Activated CD8-positive, alpha-beta T cell treated with anti-CD3 and anti-CD28 coated beads, Interleukin-2, amount 10 ng/mL, durations not matched to agents 7 days and 5 days (primary cell): ENCODE measurements at places on chromosomes 16 and 17.

GRCh38 chr16:5709889-5710288, 612.3 kb upstream of the EEF2KMT start:
- no peak for DNase-seq

GRCh38 chr16:80084163-80084562, 456.6 kb upstream of the DYNLRB2 start:
- no peak for DNase-seq

GRCh38 chr16:4097826-4098240, 18.4 kb downstream of the ADCY9 start:
- no peak for DNase-seq

- peak; percentile 60 for DNase-seq
These were observed at the start of gene SLC46A1 for GRCh38 chr17:28405632-28406472. Gene SLC46A1 (minus strand): TSS chr17:28406212. CDS start chr17:28406114, 98 bp downstream.

- DNase-seq: no peak
These were observed 7.8 kb downstream of the CDRT15 start for GRCh38 chr17:14228903-14229302.

- no peak for DNase-seq
These were observed 32.4 kb downstream of the LCMT1 start for GRCh38 chr16:25143928-25144327.

DNA sequence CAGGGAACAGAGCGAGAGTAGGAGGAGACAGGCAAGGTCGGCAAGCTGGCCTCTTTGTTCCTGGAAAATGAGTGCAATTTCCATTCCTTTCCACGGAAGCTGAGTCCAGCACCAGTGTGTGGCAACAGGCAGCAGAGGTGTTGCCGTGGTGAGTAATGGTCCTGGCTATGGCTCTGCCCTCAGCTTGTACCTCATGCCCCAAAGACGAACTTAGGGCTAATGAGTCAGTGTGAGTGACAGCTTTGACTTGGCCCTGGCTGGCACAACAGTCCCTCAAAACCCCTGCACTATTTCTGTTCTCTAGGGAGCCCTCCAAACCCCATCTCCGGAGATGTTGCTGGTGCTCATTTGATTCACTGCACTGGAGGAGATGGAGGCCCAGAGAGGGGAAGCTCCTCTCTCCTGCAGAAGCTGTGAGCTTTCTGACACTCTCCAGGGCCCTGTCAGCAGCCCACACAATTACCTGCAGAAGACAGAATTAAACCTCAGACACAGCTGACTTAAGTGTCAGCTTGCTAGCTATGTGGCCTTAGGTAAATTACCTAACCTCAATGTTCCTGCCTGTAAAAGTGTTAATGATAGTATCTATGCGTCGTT, 129.9 kb downstream of the TMEM132E start:
- DNase-seq: no peak

DNA sequence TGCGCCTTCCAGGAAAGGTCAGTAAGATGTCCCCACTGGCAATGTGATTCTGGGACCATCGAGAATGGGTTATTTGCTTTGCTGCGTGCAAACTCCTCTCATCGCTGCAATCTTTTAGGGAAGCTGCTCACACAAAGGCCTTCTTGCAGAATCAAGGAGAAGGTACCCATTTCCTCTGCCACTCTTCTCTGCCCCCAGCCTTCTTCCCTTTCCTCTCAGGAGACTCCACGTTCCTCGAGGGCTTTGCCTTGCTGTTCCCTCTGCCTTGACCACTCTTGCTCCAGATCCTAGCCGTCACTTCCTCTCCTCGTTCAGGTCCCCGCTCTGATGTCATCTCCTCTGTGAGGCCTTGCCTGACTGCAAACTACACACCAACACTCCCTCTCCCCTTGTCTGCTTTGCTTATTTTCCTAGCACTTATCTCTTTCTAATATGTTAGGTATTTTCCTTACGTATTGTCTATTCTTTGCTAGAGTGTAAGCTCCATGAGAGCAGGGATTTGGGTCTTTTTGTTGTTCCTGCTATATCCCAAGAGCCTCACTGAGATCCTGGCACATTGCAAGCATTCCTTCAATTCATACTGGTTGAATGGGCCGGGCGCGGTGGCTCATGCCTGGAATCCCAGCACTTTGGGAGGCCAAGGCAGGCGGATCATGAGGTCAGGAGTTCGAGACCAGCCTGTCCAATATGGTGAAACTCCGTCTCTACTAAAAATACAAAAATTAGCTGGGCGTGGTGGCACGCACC, 5.3 kb upstream of the CRK start:
- no peak for DNase-seq

DNA sequence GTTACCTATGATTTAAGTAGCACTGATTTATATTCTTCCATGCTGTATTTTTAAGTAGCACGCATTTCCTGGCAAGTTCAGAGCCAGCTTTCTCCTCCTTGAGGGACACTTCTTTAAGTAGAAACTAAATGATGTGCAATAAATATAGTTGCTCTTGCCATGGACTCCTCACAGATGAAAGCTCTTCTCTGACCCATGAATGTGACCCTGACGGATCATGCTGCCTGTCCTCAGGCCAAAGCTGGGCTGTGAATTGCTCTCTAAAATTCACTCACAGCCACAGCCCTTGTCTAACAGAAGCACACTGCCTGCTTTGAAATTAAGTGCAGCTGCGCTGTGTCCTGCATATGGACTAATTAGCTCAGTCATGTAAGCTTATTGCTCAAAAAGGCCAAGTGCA, 438.8 kb downstream of the PMP22 start:
- no peak for DNase-seq

DNA sequence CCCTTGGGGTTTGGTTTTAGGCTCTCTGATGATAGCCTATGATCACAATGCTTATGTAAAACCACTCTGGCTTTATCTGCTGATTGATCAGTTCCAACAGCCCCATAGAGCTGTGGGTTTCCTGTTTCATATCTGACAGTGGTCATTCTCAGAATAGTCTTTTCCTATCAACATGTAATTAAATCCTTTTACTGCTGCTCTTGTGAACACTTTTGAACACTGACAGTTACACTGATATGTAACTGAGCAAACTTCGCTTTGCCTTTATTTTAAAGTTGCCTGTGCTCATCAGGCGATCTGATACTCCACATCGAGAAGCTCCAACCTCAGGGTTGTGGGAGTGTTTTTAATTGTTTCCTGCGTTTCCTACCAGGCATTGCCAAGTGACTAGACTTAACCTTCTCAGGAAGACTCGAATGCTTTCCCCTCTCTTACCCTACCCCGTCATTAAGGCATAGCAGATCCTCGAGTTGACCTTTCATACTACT, 17.3 kb upstream of the CLEC18B start:
- DNase-seq: peak; percentile 66

- no peak for DNase-seq
These were observed 1.2 kb downstream of the CCDC137 start for GRCh38 chr17:81667754-81668153.

DNA sequence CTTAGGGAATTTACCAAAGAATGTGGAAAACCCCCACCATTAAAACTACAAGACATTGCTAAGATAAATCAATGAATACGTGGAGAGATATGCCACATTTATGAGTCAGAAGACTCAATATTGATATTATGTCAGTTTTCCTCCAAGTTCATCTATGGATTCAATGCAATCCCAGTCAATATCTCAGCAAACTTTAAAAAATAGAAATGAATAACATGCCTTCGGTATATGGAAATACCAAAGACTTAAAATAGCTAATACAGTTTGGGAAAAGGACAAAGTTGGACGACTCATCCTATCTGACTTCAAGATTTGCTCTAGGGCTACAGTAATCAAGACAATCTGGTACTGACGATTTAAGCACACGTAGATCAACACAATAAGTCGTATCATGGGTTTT, 31.2 kb downstream of the PIK3R5 start:
- no peak for DNase-seq

DNA sequence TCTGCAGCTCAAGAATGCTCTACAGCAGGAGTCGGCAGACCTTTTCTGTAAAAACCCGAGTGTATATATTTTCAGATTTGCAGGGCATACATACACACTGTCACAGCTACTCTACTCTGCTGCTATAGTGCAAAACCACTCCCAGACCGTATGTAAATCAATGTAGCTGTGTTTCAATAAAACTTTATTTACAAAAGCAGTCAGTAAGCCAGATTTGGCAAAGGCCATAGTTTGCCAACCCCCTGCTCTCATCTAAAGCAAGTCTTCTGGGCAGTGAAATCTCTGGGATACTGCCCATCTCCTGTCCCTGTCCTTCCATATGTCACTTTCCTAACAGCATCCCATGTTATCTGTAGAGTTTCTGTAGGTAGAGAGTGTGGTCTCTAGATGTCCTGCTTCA, 57.2 kb upstream of the GSG1L start:
- no peak for DNase-seq

DNA sequence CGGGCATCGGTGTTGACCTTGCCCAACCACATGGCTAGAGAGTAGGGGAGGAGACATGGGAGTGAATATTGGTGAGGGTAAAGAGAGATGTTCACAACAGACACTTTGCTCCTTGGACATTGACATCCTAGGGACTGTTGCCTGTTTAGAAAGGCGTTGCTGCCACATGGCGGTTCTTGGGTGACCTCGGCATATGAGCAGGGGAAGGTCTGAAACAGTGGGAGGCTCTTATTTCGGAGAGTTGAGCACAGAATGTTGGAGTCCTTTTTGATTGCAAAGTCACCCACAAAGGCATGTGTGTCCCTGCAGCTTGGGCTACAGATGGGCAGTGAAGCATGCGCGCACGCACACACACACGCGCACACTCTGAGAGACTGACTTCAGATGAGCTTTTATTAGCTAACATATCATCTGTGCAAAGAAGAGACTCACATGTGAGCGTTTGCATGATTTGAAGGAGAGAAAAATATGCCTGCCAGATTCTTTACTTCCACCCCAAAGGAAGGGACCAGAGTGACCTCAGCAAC, 104.4 kb downstream of the SHISA9 start:
- DNase-seq: no peak

DNA sequence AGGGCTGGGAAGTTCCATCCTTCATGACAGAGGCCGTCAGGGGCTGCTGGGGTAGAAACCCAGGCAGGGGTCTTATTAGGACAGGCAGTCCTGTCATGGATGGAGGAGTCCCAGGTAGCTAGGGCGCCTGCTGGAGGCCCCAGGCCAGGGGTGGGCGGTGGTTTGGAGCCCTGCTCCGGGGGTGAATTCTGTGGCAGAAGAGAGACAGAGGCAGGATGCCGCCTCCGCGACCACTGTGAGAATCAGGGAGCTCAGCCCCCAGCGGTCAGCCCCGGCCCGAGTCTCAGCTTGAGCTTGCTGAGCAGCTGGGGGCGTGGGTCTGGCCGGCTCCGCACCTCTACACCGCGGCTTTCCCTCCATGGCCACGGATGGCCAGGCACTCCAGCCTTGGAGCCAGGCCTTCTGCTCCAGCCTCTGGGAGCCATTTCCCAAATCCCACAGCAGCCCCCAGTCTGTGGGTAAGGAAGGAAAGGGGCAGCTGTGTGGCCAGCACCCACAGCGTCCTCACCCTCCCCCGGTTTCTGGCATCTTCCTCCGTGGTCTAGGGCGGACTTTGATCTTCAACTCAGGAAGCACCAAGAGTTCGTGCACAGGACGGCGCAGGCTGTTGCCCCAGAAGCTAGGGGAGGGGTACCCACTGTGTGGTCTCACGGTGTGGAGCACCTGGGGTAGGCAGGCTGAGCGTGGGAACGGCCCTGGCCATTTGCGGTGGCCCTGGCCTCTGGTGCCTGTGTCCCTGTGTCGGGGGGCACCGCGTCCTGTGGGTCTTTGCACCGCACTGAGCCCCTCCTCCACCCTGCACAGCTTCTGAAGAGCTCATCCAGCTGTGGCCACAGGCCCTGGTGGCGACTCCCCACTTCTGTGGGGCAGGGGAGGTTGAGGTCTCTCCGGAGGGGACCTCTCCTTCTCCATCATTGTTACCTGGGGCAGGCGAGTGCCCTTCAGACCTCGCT, 14.1 kb downstream of the CD7 start:
- peak; percentile 68 for DNase-seq

GRCh38 chr17:4179071-4179470, 36.1 kb downstream of the CYB5D2 start:
- DNase-seq: no peak

- DNase-seq: no peak
These were observed 232.6 kb upstream of the TBX2 start for GRCh38 chr17:61167075-61167474.

DNA sequence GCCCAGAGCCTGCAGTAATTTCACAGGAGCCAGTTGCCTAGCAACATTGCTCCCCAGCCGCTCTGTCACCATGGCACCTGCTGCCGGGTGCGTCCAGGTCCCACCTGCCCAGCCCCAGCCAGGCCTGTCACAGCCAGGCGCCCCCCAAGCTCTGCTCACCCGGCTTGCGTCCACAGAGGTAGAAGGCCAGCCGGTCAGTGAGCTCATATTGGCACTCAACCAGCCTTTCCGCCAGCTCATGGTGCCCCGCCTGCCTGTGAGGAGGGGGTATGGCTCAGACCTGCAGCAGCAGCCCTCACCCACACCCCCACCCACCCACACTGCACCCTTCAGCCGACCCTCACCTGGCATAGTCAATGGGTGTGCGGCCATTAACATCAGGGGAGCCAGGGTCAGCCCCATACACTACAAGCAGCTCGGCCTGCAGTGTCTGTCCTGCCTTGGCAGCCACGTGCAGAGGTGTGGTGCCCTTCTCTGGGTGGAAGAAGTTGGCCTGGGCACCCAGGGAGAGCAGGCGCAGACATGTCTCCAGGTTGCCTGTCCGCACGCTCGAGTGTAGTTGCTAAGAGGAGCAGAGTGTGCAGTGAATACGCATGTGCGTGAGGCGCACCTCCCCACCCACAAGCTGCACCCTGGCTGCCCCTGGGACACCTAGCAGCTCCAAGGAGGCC, 7.7 kb downstream of the GIT1 start:
- no peak for DNase-seq

DNA sequence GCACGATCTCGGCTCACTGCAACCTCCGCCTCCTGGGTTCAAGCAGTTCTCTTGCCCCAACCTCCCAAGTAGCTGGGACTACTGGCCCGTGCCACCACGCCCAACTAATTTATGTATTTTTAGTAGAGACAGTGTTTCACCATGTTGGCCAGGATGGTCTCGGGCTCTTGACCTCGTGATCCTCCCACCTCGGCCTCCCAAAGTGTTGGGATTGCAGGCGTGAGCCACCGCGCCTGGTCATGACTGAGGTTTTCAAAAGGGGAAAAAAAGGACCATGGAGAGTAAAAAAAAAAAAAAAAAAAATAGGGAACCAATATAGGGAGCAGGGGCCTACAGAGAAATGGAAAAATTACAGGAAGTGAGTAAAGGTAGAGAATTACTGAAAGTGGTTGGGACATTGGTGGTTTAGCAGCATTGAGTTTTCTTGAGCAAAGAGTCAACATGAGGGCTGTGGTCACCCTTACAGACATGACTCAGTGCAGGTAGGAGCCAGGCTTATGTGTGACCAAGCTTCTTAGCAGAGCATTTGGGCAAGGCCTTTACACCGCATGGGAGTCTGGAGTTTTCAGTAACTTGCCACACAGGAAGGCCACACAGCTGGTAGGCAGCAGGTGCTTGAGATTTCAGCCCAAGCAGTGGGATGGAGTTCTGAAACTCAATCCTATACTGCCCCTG, 447.3 kb downstream of the HS3ST3B1 start:
- DNase-seq: no peak

GRCh38 chr17:79454826-79455225, 156.0 kb downstream of the RBFOX3 start:
- no peak for DNase-seq

DNA sequence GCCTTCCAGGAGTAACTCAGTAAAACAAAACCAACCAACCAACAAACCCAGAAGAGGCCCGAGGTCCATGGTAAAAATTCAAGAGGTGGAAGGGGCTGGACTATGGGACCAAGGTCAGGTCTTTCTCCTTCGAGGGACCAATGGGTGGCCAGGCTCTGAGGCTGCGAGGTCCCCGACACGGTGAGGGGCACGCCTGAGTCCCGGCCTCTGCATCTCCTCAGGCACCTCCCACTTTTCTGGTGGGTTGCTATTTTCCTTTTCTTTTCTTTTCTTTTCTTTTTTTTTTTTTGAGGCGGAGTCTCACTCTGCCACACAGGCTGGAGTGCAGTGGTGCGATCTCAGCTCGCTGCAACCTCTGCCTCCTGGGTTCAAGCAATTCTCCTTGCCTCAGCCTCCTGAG, 18.0 kb downstream of the CD7 start:
- DNase-seq: no peak
